ENCODE measurements at places on chromosomes 16 and 17. TPM values are rescaled to one million over a fixed set of nuclear protein-coding genes. Genes with fewer than 3 reads are reported as not detected.

The TMC6 gene
- total RNA-seq, result 120 TPM

The MYLK3 gene
- 0.41 TPM for total RNA-seq

The SYCE1L gene
- total RNA-seq, result 7.0 TPM

The KRT39 gene
- not detected for total RNA-seq

The PTGES3L gene
- total RNA-seq, result 1.8 TPM

Data from WTC11 (cell line).